Inflammatory macrophage treated with lipopolysaccharide for 4 hours (primary cell): ENCODE measurements at places on chromosomes 12 and 14.
A peak's percentile ranks its signal among the peaks of the same experiment; 100 is the strongest.

DNA sequence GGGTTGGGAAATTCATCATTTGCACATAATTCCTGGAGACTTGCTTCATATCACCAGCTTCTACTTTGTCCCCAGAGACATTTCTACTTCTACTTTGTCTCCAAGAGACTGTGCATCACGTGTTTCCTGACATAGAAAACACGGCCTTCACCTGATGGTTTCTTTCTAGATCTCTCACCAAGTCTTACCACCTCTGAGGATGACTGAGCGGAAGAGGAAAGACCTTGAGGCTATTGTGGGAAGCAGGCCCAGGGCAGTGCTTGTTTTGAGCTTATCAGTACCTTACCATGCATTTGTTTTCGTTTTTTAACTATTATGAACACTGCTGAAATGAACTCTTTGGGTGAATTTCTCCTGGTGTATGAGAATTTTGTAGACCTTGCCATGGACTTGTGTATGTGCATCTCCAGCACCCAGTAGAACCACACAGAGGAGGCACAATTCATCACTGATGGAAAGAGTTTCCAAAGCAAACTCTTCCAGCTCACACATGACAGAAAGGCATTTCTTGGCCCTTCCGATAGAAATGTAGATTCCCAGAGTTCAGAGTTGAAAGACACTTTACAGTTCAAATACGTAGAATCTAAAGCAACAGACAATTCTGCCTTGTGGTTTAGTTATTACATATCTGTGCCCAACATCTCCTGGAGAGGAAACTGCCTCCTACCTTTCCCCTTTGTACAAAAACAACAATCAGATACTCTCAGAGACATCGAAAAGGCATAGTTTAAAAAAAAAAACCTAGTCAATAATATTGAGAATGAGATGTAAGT, 434.7 kb downstream of the FUT8 start:
- no peak for DNase-seq

GRCh38 chr12:104472748-104473147, 16.0 kb downstream of the CHST11 start:
- no peak for DNase-seq

DNA sequence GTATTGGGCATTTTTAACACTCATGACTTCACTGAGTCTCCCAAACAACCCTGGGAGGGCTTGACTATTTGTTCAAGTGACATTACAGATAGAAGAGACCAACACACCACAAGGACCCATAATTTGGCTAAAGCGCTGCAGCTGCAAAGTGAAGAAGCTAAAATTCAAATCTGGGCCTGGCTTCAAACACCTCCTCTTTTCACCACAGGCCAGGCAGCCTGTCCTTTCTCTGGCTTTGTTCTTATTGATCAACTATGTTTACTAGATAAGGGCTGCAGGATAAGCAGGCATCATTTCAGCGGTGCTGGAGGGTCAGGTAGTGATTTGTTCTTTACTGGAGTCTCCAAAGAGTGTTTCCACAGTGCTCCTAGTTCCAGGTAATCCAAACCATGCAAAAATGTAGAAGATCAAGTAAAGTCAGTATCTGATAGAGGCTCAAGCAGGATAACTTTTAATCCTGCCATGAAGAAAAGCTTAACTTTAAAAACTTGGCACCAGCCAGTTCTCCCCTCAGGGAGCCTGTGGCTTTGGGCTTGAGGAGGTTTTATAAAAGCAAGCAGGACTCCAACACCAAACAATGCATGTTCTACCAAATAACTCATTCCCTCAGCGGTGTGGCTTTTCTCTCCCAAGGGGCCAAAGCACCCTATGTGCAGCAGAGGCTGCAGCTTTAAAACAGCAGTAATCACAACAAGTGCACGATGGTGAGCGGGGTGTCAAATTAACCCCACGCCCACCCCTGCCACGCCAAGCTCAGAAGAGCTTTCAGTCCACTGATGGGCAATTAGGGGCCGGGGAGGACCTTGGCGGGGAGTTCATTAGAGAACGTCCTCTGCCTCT, 16.8 kb downstream of the CLMN start:
- no peak for DNase-seq

GRCh38 chr14:73293782-73294781, 56.8 kb downstream of the PAPLN start:
- peak; percentile 43 for DNase-seq

DNA sequence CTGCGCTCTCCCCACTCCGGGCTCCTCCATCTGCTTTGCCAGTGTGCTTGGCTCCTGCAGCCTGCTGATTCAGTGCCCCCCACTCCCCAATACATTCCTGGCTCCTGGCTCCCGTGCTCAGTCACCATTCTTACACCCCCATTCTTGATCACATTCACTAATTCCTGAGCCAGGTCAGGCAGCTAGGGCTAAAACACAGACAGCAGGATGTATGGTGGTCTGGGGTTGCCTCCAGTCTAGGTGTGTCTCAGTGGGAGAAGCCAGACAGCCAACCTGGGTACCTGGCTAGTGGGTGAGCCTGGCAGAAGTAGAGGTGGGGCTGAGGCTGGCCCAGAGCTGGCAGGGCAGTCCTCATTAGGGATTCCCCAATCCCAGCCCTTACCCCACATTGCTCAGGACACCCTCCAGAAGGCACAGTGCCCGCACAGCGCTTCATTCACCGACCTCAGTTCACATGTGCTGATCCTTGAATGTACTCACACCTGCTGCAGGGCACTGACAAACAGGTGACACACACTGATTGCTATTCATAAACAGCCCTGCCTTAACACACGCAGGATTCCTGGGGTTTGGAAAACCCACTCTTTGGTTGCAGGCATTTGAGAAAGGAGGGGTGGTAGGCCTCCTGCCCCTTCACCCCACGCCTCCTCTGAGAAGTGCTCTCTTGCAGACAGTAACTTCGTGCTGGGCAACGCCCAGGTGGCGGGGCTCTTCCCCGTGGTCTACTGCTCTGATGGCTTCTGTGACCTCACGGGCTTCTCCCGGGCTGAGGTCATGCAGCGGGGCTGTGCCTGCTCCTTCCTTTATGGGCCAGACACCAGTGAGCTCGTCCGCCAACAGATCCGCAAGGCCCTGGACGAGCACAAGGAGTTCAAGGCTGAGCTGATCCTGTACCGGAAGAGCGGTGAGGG, 1.7 kb downstream of the KCNH3 start:
- DNase-seq: no peak

DNA sequence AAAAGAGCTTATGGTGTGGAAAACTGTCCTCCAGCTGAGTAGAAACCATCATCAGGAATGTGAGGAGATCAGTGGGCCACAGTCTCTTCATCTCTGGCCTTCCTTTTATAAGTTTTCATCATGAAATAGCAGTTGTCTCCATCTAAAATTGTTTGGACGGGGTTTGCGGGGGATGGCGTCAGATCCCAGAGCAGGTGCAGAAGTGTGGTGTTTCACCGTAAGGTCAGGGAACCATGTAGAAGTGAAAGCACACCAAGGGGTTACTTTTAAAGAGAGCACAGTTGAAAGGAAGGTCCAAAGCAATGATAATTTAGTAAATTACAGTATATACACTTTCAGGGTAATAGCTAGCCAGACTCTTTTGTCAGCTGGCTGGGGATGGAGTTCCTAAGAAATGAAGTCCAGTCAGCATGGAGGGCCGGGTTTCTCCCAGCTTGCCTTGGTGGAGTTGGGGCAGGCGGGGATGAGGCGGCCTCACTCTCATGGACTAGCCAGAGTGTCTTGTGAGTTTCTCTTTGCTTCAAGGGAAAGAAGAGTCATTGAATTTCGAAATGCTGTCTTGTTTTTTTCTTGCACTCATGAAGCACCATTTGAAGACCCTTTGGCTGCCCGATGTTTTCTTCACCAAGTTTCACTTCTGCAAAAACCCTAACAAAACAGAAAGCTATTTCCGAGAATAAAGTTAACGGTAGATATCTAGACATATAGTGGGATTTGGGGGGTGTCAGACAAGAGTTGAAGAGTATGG, 100.6 kb downstream of the ETV6 start:
- peak; percentile 99 for DNase-seq

- DNase-seq: no peak
Measured at GRCh38 chr12:125187148-125187745, 122.0 kb downstream of the AACS start.

- DNase-seq: no peak
Measured at GRCh38 chr12:105428793-105429395, 98.4 kb downstream of the C12orf75 start.

GRCh38 chr14:75049136-75049535, 2.1 kb downstream of the MLH3 start:
- no peak for DNase-seq

GRCh38 chr12:122964439-122965257, 1.6 kb downstream of the ABCB9 start:
- no peak for DNase-seq

DNA sequence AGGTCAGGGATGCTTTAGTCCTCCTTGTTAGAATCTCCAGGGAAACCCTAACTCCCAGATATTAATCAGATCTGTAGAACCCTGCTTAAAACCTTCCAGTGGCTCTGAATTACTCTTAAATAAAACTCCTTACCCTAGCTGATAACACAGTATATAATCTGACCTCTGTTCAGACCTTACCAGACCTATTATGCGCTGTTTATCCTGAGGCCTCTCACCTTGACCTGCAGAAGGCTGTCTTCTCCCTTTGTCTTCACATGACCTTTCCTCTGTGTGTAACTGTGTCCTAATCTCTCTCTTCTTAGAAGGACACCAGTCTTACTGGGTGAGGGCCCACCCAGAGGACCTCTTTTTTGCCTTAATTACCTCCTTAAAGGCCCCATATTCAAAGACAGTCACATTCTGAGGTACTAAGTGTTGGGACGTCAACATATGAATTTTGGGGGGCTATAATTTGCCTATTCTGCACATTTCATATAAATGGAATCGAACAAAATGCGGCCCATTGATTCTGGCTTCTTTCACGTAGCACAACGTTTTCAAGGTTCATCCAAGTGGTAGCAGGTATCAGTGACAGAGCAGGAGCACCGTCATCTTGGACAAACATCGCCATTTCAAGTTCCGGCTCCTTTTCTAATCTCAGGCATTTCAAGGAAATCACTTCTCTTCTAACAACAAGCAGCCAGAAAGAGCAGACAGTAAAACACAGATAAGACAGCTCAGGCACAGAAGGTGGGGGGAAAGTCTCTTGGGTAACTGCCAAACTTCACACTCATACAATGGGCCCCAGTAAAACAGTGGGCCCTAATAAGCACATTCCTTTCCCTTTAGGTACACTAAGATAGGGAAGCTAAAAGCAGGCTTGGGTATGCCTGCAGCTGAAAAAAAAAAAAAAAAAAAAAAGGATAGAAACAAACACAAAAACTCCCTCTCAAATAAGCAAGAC, 200.2 kb upstream of the NUDT4 start:
- no peak for DNase-seq

DNA sequence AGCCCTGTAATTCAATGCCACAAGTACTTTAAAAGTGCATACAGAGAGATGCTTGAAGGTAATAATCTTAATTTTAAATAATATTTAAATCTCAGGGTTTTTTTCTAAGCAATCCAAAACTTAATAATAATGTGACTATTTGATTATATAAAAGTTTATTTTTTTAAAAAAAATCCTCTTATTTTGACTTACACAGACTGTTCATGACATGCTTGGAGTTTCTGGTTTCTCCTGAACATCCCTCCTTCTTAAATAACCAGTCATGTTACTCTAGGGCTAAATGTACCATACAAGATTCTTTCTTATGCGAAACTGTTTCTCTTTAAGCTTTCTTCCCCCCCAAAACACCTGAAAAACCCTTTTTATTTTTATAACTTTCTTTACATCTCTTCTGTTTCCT, 58.2 kb upstream of the SLC2A13 start:
- DNase-seq: no peak

GRCh38 chr12:3732901-3733300, 20.0 kb downstream of the CRACR2A start:
- no peak for DNase-seq
